ENCODE measurements at places on chromosomes 1 and 21. TPM values are rescaled to one million over a fixed set of nuclear protein-coding genes. Genes with fewer than 3 reads are reported as not detected.
A peak's percentile ranks its signal among the peaks of the same experiment; 100 is the strongest.

DNA sequence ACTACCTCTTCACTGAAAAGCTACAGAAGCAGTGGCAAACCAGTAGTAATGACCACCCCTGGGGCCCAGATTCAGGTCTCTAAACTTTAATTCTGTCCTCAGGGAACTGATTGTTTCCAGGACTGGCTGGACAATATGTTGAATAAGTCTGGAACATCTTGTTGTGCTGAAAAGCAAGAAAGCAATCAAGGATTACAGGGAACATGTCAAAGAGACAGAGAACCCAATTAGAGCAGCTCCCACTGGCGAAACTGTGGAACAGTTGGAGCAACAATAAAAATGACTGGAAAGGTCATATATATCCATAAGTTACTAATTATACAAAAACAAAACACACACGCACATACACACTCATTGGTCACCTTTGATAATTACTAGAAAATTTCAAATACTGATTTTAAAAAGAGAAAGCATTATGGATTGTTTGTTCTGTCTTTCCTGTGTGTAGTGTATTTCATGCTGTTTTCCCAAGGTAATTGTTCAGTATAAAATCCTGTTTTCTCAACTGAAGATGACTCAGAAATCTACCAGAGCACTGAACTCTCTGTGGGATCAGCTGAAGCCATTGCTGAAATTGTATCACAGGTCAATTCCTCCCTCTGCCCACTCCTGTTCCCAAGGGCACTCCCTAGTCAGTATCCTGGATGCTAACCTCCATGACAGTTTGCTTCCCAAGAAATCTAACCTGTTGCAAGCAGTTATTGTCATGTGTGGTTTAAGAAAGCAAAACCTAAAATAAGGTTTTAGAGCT lies 83.6 kb upstream of the RGS1 start:
- DNase-seq, result no peak

DNA sequence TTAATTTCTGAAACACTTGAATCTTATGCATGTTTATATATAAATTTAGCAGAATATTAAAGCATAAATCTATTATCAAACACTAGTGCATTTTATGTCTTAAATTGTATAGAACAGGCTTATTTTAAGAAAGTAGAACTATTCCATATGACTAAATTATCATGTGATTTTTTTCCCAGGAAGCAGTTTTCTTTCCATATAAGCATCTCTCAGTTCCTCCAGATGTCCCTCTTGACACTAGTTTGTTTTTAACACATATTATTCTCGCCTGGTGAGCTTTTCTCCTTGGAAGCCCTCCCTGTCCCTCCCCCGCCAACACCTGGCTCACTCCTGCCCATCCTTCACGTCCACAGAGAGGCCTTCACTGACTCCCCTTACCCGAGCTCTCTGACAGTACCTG lies 48.3 kb upstream of the BCAR3 start:
- no peak for DNase-seq

GRCh38 chr1:67743072-67743725 lies 58.2 kb downstream of the GADD45A start:
- DNase-seq, result no peak

DNA sequence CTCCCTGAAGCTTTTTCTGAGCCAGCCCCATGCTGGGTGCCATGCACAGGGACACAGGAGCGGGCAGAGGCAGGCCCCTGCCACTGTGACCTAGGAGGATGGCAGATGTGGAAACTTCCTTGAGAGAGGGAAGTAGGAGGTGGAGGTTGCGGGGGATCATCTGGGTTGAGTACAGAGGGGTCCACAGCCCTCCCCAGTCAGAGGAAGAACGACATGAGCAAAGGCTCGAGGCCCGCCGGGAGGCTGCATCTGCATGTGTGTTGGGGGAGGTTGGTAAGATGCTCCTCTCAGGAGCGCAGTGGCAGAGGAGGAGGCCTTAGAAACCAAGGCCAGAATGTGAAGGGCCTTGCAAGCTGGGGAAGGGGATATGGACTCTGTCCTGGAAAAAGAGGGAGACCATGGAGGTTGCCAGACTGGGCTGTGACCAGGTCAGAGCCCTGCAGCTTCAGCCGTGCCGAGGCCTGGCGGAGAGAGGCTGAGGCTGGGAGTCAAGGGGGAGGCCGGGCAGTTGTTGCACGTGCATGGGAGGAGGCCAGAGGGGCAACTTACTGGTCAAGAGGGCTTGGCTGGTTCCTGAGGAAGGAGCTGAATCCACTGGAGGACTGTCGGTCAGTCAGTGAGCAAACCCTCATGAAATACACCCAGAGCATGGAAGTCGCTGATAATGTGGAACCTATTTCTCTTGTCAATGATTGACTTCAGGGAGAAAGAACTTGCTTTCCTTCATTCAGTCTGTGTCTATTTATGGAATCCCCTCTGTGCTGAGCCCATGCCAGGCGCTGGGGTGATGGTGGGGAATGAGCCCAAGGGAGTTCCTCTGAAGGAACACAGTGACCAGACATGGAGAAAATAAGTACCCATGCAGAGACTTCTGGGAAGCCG lies 31.7 kb downstream of the A3GALT2 start:
- DNase-seq, result no peak

- peak; percentile 97 for DNase-seq
Measured at GRCh38 chr1:112466078-112466660, 42.6 kb upstream of the WNT2B start.

GRCh38 chr1:6985549-6986276 lies 200.5 kb downstream of the CAMTA1 start:
- no peak for DNase-seq

- peak; percentile 80 for DNase-seq
Measured at GRCh38 chr21:41612674-41613532, 104.9 kb upstream of the TMPRSS2 start.

GRCh38 chr1:61427510-61427909 lies 297.4 kb downstream of the TM2D1 start:
- DNase-seq, result no peak

DNA sequence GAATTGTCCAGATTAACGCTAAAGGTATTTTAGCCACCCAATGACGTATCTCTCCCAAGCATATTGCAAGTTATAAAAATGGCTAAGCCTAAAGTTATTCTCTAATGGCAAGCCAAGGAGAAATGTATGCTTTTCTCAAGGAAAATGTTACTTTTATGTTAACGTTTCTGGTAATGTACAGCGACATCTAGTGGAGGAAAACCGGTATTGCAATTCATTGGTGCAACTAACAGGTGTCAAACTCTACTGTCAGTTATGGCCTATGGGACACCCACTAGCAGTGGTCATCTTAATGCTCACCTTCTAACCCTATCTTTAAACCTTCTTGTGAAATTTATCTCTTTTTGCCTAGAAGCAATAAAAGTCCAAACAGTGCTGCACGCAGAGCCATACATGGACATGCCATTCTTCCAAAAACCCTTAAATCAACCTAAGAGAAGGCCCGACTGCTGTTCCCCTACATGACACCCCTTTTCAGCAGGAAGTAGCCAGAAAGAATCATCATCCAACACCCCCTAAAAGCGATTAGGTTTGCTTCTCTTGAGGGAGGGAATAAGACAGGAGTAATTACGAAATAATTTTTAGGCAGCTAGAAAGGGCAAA lies 68.7 kb upstream of the LRIF1 start:
- peak; percentile 58 for DNase-seq

DNA sequence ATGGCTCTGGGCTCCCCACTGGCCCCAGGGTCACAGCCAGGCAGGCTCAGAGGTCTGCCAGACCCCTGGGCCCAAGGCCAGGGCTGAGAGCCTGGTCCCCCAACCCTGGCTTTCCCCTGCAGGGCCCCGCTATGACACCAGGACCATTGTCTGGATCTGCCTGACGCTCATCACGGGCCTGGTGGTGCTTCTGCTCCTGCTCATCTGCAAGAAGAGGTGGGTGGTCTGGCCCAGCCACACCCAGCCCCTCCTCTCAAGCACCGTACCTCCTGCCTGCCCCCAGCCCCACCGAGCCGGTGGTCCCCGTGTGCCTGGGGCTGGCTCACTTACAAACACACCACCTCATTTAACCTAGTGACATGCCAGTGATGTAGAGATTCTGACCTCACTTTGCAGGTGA lies 31.8 kb downstream of the EPHA8 start:
- no peak for DNase-seq

DNA sequence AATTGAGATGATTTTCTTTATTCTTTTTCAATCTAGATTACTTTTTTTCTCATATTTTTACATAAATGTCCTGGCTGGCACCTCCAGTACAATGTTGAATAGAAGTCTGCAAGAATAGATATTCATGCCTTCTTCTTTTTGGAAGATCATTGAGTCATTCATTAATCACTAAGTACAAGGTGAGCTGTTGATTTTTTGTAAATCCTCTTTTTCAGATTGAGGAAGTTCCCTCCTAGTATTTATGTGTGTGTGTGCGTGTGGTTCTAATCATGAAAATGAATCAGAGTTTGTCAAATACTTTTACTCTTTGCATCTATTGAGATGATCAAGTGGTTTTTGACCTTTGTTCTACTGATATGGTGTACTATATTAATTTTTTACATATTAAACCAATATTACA lies 859.3 kb downstream of the KCNT2 start:
- DNase-seq, result no peak

GRCh38 chr1:32051706-32052105 lies 21.0 kb upstream of the TMEM39B start:
- DNase-seq, result no peak

DNA sequence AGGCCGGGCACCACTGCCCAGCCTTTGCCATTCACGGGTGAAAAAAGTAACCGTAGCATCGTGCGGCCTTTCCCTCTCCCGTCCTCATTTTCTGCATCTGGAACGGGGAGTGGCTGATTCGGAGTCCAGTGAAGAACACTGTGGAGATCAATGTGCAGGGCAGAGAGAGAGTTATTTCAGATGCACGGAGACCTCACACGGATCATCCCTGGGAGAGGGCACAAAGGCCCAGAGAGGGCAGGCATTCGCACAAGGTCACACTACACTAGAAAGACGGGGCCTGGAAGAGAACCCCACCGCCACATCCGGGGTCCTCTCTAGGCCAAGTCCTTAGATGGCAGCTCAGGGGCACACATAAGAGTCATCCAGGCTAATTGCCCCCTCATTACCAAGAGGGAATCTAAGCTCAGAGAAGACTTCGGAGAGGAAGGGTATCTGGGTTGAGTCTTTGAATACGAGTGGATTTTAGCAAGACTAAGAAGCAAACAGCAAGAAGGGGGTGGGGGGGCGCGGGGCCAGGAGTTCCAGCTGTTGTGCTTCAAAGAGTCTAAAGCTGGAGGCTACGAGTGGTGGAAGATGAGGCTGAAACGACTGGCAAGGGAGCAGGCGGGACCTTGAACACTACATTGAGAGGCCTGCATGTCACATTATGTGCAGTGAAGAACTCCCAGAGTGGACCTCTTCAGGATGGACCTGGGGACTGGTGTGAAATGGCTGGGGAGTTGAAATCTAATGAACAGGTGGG lies 857 bp downstream of the GPX7 start:
- no peak for DNase-seq

DNA sequence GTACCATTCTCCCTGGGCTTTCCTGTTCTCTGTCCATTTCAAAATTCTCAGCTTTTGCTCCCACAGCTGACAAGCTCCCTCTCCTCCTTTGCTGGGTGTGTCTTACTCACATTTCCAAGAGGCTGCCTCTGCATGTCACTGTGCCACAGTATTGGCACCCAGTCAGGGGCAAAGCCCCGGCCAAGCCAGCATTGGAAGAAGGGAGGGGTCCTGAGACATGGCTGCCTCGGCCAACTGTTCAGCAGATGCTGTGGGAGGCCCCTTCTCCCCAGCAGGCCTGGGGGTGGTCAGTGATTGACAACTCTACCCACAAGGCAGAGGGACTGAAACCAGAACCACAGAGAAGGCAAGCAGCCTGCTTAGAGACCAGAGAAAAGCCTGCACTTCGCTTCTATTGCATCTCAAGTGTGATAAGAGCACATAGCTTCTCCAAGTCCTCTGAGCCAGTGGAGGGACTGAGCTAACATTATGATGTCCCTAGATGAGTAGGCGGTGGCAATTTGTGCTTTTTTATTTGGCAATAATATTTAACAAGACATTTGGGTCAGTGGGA lies 294.1 kb downstream of the SIPA1L2 start:
- DNase-seq, result no peak

- peak; percentile 81 for DNase-seq
Measured at GRCh38 chr1:1630191-1630964, 1.6 kb upstream of the MMP23B start.

GRCh38 chr1:152444045-152444444 lies 30.0 kb upstream of the CRNN start:
- DNase-seq, result no peak

DNA sequence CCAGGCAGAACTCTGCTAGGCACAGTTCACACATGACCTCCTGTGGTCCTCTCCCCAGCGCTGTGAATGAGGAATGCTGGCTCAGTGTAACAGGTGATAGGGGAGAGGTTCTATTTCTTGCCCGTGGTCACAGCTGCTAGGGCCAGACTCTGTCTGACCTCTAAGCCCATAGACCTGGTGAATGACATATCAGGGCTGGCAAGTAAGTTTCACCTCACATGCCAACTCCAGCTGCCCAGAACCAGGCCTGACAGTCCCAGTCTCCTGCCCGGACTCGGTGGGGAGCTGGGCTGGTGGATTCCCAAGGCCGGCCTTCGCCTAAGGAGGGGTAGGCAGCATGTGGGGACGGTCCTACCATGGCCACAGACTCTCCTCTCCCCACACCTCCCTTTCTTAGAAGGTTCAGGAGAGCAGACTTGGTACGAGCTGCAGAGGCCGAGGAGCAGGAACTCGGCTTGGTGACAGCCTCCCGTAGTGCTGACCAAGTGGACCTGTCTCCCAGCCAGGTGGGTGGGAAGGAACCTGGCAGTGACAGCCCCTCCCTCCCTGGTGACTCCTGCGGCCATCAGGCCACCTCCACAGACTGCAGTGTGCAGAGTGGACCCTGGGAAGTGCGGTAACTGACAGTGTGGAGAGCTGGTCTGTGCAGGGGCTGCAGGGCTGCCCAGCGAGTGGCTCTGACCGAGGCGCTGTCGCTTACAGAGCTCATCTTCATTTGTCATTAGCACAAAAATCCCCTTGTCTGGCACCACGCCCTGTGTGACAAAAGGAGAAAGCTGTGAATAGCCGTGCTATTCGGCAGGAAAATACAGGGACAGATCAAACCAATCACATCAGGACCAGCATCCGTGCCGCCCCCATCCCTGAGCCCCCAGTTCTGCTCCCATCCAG lies 74.6 kb downstream of the SCCPDH start:
- DNase-seq, result no peak

The GRHL3 gene
- 6.9 TPM for polyA plus RNA-seq

The DCST1 gene
- not detected for polyA plus RNA-seq

The TSPAN2 gene
- 1.4 TPM for polyA plus RNA-seq

The OLIG2 gene
- polyA plus RNA-seq, result not detected

The FBXO2 gene
- polyA plus RNA-seq, result 349 TPM

The BCAS2 gene
- polyA plus RNA-seq, result 58.0 TPM

The SLC22A15 gene
- 3.4 TPM for polyA plus RNA-seq

The HSD3B2 gene
- polyA plus RNA-seq, result 2.2 TPM

The RGS4 gene
- polyA plus RNA-seq, result 5.6 TPM

The CELF3 gene
- 0.85 TPM for polyA plus RNA-seq
